ENCODE measurements at places on chromosomes 1 and 21.

GRCh38 chr1:100816049-100816448 is 78.6 kb downstream of the EXTL2 start:
- no peak for DNase-seq

DNA sequence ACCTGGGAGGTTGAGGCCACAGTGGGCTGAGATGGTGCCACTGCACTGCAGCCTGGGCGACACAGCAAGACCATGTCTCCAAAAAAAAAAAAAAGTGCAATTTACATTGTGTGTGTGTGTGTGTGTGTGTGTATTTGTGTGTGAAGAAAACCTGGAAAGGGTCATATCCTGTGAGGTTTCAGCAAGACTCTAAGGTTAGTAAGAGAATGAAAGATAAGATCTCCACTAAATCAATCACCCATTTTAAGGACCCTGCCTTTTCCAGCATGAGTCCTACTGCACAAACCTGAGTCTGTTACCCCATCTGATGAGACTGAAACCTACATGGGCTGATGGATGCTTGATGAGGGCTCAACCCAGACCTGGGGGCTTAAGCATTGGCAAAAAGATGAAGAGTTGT is 4.9 kb upstream of the C1orf74 start:
- DNase-seq: no peak

- DNase-seq: no peak
Measured at GRCh38 chr1:180415985-180416633, 86.3 kb downstream of the ACBD6 start.

DNA sequence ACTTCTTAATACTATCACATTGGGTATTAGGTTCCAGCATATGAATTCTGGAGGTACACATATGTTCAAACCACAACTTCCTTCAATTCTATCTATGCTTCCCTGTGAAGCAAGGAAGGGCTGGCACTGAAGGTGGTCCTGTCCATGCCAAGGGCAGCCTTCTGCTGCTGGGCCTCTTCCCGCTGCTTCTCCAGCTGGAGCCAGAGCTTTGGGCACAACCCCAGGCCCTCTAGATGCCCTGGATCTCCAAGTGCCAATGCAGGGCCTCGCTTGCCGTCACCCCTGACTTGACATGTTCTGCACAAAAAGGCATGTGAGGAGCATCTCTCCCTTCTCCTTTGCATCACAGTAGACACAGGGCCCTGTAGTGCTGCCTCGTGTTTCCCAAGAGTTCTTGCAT is 62.6 kb downstream of the STYXL2 start:
- no peak for DNase-seq

DNA sequence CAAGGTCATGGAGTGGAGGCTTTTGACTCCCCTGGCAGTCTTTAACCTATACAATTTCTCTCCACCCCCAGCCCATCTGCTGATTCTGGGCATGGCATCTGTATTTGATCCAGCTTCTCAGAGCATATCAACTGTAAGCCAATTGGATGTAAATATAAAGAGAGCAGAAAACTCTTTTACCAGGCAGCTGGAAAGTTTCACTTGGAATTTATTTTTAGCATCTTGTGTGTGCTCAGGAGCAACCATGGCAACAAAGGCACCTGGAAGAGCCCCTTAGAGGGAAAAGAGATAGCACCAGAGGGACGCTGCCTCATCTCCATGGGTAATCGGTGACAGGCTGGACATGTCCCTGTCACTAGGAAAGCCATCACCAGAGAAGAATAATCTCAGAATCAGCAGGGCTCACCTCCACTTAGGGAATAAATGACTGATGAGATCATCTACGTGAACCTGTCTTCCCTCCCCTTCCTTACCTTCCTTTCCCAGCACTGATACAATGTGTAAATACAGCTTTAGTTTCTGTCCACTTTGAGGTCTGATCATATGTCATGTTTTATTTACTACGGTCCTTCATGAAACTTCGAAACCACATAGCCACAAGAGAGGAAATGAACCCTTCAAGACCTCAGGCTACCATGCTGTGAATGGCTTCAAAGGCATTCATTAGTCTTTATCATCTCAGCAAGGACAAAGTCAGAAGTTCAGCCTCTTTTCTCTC is 25.3 kb upstream of the SIPA1L2 start:
- DNase-seq: no peak

DNA sequence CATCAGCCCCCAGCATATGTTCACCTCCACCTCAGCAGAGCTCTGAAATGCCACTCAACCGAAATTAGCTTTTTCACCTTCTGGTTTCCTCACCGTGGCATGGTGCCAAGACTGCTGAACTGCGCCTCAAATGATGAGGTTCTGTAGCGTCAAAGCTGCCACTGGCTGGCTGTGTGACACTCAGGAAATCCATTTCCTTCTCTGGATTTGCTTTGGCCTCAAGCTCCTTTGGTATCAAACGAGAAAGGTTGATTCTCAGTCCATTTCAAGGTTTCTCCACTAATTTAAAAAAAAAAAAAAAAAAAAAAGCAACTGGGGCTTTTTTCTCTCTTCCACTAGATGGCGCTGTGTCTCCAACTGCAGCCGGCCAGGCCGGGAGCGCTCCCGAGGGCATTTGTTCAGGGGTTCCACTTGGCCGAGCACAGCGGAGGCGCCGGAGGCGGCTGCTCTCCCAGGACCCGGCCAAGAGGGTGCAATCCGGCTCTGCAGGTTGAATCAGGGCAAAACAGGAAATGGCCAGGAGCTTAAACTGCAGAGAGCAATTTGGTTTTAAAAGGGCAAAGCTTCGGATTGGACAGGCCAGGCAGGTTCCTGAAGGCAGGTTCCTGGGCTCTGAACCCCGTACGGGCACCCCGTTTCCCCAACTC is 26.5 kb upstream of the PLA2G2C start:
- peak; percentile 56 for DNase-seq

All from activated T-cell treated with anti-CD3 and anti-CD28 coated beads, Interleukin-2, amount 50 U/mL, for 72 hours (primary cell).